ENCODE measurements at places on chromosomes 1 and 21.

- no peak for DNase-seq
Measured at GRCh38 chr1:24640288-24640687, 2.8 kb upstream of the SRRM1 start.

- DNase-seq = no peak
Measured at GRCh38 chr1:246161626-246162025, 345.5 kb downstream of the SMYD3 start.

GRCh38 chr1:29506678-29507225 is 270.4 kb downstream of the PTPRU start:
- no peak for DNase-seq

- no peak for DNase-seq
Measured at GRCh38 chr1:96944432-96945092, 223.0 kb downstream of the PTBP2 start.

- no peak for DNase-seq
Measured at GRCh38 chr1:231724041-231724440, 97.5 kb downstream of the DISC1 start.

DNA sequence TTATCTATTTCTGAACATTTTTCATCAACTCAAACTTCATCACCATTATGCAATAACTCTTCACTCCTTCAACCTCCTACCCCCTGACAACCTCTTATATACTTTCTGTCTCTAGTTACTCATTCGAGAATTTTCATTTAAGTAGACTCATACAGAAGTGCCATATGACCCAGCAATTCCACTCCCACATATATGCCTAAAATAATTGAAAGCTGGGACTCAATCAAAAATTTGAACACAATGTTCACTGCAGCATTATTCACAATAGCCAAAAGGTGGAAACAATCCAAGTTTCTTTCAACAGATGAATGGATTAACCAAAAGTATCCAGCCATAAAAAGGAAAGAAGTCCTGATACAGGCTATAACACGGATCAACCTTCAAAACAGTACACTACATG is 24.1 kb downstream of the COL11A1 start:
- no peak for DNase-seq

DNA sequence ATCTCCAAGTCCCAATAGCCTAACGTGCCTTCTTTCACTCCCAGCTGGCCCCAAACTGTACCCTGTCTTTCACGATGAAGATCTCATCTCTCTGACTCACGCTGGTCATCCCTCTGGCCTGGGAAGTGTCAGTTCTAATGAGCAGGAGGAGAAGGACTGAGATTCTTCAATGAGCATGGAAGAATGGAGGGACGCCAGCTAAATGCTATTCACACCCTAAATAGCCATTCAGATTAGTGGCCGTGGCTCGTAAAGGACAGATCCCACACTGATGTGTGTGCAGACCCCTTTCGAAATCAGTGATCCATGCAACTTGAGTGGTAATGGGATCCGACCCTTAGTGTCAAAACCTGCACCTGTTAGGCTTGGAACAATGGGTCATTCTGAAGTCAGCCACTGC is 75.9 kb upstream of the SMYD2 start:
- DNase-seq = no peak

- DNase-seq = no peak
Measured at GRCh38 chr1:17207966-17208418, 3.1 kb downstream of the PADI1 start.

All from stimulated activated CD8-positive, alpha-beta memory T cell treated with anti-CD3 and anti-CD28 coated beads, Interleukin-15, amount 100 ng/mL, for 24 hours (primary cell).